Forelimb muscle (tissue), 1 donor: ENCODE measurements at places on chromosomes 2 and 18. TPM values are rescaled to one million over a fixed set of nuclear protein-coding genes. Genes with fewer than 3 reads are reported as not detected.

DNA sequence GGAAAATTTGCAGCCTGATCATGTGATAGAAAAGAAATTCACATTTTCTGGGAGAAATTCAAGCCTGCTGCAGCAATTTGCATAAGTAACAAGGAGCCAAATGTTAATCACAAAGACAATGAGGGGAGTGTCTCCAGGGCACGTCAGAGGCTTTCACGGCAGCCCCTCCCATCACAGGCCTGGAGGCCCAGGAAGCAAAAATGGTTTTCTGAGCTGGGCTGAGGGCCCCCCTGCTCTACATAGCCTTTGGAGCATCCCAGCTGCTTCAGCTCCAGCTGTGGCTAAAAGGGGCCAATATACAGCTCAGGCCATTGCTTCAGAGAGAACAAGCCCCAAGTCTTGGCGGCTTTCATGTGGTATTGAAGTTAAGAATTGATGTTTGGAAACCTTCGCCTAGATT lies 445.3 kb upstream of the ZEB2 start:
- DNase-seq = no peak

- DNase-seq = no peak
These were observed 150.2 kb upstream of the NFATC1 start for GRCh38 chr18:79245517-79246001.

DNA sequence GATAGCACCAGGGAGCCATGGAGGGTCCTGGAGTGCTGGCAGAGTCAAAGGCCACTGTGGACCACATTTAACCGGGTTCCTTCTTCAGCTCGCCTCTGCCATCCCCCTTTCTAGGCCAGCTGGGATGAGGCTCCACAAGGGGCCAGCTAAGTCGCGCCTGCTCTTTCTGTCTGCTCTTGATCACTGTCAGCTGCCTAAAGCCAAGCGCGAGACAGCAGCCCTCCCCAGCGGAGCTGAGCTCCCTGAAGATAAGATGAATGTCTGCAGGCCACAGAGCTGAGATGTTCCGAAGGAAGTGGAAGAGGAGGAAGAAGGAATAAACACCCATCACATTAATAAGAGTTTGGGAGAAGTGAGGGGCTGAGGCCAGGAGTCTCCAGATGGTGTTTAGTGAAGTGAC lies 99.6 kb downstream of the CELF4 start:
- no peak for DNase-seq

GRCh38 chr2:65049010-65049639 lies 7.1 kb upstream of the CEP68 start:
- DNase-seq = no peak

DNA sequence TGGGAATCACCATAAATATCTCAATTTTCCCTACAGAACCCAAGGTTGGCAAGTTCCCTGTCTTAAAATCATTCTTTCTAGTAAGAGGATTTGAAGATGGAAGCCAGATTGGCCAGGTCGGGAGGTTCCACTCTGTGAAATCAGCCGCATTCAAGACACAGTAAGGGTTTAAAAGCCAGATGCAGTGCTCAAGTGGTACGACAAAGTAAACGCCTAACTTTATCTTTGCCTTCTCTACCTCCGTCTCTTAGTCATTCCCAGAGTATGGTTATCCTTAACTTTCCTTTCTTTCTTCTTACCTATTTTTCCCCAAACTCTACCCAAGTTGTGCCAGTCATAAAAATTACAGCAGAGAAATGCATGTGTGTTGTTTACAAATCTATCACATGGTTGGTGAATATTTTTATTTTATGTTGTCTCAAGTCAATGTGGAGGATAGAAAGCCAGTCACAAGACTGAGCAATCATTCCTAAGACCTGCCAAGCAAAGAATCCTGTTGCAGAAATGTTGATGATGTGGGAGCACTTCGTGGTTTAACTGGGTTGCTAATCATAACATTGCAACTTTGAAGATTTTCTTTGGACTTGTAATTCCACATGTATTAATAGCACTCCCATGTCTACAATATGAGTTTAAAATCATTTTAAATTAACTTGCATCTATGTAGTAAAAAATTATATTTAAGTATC lies 62.6 kb downstream of the SLC40A1 start:
- DNase-seq = no peak

DNA sequence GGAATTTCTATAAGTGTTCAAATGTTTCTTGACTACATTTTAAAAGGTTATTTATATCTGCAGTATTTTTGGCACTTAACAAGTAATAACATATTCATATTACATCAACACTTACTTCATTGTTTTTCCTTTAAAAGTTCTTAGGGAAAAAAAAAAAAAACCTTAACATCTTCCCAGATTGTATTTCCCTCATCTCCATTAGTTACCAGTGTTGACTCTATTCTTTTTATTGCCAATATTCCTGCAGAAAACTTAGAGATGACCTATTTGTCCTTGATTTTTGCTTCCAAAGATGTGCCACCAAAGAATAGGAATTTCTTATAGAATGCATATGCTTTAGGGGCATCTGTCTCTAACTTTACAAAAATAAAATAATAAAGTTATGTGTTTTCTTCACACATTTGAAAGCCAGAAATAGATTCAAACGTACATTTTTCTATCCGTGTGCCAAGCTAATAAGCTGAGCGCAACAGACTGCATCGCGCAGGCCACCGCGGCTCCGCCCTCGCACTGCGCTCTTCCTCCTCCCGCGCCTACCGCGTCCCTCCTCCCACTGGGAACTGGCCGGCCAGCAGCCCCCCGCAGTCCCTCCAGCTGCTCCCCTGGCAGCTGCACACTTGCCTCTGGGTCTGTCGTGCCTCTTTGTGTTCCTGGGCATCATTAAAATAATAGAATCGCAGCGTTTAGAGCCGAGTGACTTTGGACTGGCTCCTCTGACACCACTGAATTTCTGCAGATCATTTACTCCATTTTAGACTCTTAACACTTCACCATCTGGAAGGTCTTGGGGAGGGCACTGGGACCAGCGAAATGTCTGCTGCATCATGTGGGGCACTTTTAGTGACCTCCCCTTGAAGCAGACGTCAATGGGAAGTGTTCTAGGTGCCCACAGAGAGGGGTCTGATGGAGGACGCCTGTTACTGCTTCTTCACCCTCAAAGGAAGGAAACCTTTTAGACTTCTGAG lies 21.2 kb upstream of the NAB1 start:
- DNase-seq = no peak

DNA sequence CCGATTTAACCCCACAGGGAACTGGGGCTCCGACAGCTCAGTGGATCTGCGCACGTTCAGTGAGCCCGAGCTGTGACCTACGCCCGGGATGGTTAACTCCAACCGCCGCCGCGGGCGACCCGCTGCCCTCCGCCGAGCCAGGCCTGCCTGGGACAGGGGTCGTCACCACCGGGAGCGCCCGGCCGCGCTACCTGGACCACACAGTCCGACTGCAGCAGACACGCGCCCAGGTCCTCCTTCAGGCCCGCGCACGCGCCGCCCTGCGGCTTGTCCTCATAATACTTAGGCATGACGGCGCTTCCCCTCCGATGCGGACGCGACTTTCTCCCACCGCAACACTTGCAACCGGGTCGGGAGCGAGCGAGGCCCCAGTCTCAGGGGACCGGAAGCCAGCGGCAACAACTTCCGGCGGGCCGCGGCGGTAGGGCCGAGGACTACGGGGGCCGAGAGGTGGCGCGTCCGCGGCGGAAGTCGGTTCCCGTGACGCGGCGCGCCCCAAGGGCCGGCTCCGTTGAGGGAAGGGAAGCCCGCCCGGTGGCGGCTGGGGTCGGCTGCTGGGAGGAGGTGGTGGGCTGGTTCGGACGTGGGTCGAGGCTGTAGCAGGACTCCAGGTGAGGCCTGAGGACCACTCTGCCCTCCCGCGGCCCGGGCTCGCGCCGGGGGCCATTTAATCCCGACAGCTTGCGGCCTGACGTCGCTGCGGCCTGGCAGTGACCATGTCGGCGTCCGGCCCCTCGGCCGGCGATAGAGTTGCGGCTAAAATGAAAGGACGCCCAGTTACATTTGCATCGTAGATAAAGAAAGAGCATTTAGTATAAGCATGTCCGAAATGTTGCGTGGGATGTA lies at the start of the genes COA5 and UNC50:
Gene COA5 (minus strand): TSS at position 397 of the 846 bp plus-strand sequence. CDS start 107 bp downstream, at position 290.
Gene UNC50 (plus strand): TSS at position 474 of the 846 bp plus-strand sequence. CDS start 1,171 bp downstream, outside the sequence.
- peak; percentile 63 for DNase-seq

B3GNT7 gene
- 0.48 TPM for polyA plus RNA-seq

DNA sequence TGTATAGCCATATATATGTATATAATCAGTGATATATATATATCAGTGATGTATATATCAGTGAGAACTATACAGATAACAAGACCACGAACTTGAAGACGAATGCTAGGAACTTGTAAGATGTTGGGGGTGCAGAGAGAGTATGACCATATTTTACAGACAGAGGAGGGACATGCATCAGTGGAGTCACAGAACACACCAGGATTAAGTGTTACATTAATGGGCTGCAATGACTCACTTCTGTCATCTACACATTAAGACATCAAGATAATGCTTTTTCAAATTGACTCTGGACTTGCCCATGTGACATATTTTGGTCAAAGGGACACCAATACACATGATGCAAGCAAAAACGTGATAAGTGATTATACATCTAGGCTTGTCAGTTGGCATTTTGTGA lies 501.0 kb downstream of the LRRTM4 start:
- DNase-seq = no peak

DNA sequence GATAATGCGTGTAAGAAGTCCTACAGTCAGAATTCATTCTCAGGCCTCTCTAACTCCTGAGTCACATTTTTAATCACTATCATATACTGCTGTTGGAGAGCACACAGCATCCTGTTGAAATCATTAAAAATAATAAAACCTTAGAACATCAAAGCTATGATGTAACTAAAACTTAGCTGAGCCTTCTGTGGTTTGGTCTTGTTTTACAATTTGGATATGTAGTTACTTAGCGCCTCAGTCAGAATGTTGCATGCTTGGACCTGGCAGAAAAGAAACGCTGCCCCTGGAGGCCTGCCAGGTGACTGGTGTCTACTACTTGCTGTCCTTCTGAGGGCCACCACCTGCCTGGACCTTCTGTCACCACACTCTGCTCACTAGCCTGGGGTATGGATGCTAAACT lies 261.1 kb upstream of the RASGRP3 start:
- no peak for DNase-seq

GRCh38 chr18:69528435-69528834 lies 127.7 kb downstream of the DOK6 start:
- no peak for DNase-seq

DNA sequence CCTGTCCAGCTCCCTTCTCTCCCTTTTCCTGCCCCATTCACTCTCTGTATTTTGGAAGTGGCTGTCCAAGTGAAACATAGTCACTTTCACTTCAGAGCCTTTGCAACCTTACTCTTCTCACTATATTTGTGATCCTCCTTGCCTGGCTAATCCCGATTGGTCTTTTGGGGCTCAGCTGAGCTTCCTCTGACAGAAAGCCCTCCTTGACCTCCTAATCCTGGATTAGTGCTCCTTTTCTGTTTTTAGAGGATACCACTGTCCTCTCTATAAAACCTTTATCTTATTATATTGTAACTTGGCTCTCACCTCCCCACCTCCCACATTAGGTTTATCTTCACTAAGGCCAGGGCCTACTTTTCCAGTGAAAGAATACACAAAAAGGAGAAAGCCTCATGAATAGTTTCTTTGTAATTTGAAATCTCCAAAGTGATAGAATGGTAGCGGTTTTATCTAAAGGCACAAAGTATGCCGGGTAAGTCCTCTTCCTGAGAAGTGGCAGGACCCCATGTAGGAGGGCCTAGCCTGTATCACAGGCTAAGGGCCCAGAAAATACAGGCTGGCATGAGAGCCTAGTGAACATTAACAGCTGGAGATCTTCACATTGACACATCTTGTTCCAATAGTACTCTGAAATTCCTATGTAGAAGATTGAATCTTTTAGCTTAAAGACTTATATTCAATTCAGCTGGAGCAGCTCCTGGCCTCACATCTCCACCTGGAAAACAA lies 83.1 kb upstream of the GAREM1 start:
- DNase-seq = no peak

- no peak for DNase-seq
These were observed 142.5 kb upstream of the L3MBTL4 start for GRCh38 chr18:6557057-6557769.

PIKFYVE gene
- 17.4 TPM for polyA plus RNA-seq

DNA sequence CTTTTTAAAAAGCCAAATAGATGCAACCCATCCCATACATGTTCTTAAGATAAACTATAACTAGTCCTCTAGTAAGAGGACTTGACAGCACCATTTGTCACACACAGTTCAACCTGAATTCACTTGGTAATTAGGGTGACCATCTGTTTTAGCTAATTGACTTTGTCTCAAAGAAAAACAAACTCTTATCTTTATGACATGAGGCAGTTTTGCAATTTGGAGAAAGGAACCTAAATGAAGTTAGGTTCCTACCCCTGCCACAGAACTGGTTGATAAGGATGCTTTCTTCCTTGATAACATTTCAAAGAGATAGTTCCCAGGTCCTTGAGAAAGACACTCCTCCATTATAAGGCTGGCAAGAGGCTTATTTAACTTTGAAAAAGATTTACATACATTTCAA lies 57.4 kb upstream of the LRRTM1 start:
- DNase-seq = no peak

- no peak for DNase-seq
These were observed 64.6 kb upstream of the SERPINE2 start for GRCh38 chr2:224103651-224104050.

- DNase-seq = peak; percentile 16
These were observed 37.0 kb upstream of the TMEM18 start for GRCh38 chr2:714005-714741.

DNA sequence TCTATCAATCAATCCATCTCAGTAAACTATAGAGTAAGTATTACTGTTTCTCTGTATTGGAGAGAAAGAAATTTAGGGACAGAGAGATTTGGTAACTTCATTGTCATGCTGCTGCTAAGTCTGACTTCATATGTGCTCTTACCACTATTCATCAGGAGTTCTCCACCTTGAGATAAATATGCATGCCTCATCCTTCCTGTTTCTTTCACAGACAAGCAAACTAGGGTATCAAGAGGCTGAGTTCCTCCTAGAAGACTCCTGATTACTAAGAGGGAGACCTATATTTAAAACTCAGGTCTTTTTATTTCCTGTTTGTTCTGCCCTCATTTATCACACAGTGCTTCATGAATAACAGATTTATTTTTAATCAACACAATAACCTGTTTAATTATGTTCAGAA lies 34.1 kb downstream of the RIT2 start:
- DNase-seq = no peak

ASAP2 gene
- polyA plus RNA-seq = 17.6 TPM
